ENCODE measurements at places on chromosomes 12 and 14.

- DNase-seq = no peak
Observed at GRCh38 chr14:36675581-36675980, 13.9 kb downstream of the PAX9 start.

GRCh38 chr12:57159311-57159710, 11.9 kb upstream of the LRP1-AS start:
- no peak for DNase-seq

DNA sequence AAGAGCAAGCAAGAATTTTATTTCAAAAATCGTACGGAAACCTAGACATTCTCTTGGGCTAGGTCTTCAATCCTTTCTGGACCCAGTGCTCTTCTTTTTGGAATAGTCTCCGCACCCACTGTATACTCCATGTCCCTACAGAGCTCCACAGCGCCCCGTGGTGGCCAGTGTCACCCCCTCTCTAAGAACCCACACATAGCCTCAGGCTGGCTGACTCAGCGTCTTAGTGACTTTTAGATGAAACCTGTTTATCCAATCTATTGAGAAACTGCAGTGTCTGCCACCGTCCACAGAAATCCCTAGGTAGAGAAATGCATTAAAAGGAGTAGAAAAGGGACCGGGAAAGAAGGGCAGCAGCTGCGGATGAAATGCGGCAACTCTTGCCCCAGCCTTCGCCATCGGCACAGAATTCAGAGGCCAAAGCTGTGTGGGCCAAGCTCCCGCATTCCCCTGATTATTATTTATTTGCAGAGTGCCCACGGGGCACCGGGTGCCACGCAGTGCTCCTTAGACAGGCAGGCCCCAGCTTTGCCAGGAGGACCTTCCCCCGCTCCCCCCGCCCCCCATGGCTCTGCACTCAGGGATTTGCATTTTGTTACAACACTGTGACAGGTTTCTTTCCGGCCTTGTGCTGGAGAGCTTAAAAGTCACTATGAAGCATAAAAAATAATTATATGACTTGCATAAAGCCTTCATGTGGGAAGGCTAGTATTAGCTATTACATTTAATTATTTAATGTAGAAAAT, 170.1 kb upstream of the FKBP4 start:
- peak; percentile 80 for DNase-seq

DNA sequence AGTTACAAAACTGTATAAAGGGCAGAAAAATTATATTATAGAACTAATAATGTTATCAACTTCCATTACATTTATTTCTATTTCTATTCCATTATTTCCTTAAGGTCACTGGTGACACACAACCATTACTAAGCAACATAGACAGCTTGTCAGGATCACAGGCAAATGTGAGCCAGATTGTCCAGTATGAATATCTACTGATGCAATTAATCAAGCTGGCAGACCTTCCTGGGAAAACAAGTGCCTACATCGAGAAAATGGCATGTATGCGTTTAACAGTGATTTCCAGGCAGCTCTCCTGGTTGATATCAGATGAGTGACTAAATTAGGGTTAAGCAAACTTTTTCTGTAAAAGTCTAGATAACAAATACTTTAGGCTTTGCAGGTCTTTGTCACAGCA, 36.9 kb upstream of the TSPAN8 start:
- DNase-seq = no peak

GRCh38 chr12:56336361-56337167, 2.1 kb upstream of the IL23A start:
- DNase-seq = no peak

- no peak for DNase-seq
Observed at GRCh38 chr12:26987634-26988424, 26.4 kb downstream of the TM7SF3 start.

GRCh38 chr14:54220071-54220703, 176.6 kb upstream of the CDKN3 start:
- DNase-seq = peak; percentile 54

- no peak for DNase-seq
Observed at GRCh38 chr12:6782850-6783566, 6.3 kb upstream of the CD4 start.

GRCh38 chr12:18275981-18276380, 14.7 kb downstream of the PIK3C2G start:
- no peak for DNase-seq

GRCh38 chr12:67348683-67349082, 79.5 kb downstream of the CAND1 start:
- DNase-seq = no peak

DNA sequence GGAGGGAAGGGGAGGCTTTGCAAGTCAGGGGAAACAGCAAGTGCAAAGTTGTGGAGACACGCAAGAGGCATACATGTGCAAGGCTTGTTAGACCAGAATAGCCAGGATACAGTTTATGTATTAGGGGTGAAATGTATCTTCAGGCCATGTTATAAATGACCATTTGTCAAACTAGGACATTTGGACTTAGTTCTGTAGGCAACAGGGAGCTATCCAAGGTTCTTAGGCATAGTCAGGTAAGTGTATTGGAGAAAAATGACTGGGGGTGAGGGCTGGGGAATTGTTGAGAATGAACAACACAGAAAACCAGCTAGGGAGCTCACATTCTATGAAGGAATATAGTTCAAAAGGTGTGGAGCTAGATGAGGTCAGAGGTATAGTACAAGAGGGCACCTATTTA, 42.5 kb downstream of the TPH2 start:
- no peak for DNase-seq

DNA sequence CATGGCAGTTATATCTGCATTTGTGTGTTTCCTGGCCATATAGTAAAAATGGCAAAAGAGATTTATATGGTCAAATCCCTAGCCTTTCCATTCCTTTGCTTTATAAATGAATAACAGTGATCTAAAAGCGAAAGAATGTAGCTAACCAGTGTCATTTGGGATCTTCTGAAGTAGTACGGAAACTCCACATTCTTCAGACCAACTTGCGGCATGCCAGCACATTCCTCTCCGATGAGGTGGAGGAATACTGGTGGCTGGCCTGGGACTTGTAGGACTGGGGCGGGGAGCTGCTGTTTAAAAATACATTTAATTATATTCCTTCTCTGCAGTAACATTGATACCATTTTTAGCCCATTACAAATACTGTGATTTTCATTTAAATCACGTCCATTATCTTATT, 85.3 kb downstream of the SAMD4A start:
- no peak for DNase-seq

GRCh38 chr14:71155743-71156142, 248.5 kb downstream of the PCNX1 start:
- no peak for DNase-seq

GRCh38 chr14:42459171-42459685, 852.6 kb downstream of the LRFN5 start:
- no peak for DNase-seq

- no peak for DNase-seq
Observed at GRCh38 chr14:71508901-71509300, 423.3 kb upstream of the RGS6 start.

GRCh38 chr14:57199921-57200320, 68.8 kb downstream of the EXOC5 start:
- DNase-seq = no peak

- no peak for DNase-seq
Observed at GRCh38 chr12:67667276-67668073, 18.9 kb downstream of the DYRK2 start.

- DNase-seq = no peak
Observed at GRCh38 chr14:61264010-61264571, 17.0 kb downstream of the TMEM30B start.

DNA sequence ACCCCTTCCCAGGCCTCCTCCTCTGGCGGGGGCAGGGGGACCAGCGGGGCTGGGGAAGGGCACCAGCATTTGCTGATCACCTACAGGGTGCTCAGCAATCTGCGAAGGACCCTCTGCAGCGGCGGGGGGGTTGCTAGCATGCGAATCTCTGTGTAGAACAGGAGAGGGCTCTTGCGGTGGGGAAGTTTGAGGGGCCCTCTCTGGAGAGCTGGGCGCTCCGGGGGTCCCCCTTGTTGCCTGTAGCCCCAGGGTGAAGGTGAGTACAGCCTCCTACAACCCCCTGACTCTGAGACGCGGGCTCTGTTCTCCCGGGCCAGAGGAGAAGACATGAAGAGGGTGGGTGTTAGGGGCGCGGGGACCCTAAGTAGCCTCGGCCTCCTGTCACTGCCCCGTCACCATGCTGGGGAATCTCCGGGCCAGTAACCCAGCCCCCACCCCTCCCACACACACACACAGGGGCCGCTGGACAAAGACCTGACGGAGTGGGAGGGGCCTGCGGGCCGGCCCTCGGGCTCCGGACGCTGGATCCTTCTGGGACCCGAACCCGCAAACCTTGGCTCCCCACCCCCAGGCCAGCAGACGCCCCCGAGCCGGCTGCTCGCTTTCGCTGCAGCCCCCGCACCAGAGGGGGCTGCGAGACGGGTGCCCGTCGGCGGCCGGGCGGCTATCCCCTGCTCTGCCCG, 734 bp downstream of the FIGNL2 start:
- DNase-seq = peak; percentile 76

GRCh38 chr12:119412811-119413794, 78.6 kb downstream of the CCDC60 start:
- DNase-seq = peak; percentile 83

DNA sequence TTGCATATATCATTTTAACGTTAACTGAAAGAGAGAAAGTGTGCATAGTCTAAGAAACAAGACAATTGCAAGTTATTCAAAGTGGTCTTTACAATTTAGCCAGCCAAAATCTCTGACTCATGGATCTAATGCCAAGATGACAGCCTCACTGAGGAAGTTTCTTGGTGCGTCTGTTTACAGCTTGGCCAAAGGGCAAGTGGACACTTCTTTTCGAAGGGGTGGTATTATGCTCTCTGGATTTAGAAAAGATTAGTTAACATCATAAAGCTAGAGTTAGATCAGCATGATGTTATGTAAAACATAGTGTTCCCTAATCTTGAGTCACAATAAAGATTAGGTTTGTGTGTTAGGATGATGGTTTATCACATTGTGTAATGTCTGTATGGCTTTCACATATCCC, 51.5 kb upstream of the SLC2A13 start:
- no peak for DNase-seq

- no peak for DNase-seq
Observed at GRCh38 chr14:66240105-66240504, 246.1 kb upstream of the CCDC196 start.

- peak; percentile 72 for DNase-seq
Observed at GRCh38 chr12:91355150-91356006, 172.8 kb upstream of the DCN start.

DNA sequence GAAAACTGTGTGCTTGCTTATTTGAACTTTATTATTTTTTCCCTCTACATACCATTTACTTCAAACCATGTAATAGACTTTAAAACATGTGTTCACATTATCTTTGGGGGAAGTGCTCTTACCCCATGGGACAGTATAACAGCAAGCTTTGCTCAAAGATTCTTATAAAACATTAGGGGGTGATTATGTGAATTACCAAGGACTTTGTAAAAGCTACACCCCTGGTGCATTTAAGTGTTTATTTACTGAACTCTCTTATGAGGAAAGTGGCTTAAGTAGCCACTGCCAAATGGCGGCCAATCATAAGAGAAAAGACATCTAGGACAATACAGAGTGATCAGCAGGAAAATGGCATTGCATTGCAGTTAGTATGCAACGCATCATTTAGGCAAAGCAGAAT, 70.3 kb downstream of the CAPZA3 start:
- DNase-seq = no peak

DNA sequence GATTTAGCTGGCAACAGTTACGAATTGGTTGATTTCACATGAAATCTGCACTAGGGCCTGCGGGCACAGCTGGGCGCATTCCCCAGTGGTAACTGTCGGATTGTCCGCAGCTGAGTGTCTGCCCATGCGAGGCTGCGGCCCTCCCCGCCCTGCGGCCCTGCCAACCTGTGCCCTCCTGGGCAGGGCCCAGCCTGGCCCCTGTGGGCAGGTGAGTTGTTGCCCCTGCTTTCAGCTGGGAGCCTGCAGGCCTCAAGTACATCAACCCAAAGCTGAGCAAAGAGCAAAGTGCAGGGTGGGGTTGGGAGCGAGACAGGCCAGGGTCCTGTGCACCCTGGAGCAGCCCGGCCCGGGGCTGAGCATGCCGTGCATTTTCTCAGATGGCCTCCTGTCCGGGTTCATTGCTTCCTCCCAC, 89.1 kb downstream of the ADGRD1 start:
- no peak for DNase-seq

GRCh38 chr12:27272373-27273028, 28.4 kb downstream of the STK38L start:
- DNase-seq = no peak

DNA sequence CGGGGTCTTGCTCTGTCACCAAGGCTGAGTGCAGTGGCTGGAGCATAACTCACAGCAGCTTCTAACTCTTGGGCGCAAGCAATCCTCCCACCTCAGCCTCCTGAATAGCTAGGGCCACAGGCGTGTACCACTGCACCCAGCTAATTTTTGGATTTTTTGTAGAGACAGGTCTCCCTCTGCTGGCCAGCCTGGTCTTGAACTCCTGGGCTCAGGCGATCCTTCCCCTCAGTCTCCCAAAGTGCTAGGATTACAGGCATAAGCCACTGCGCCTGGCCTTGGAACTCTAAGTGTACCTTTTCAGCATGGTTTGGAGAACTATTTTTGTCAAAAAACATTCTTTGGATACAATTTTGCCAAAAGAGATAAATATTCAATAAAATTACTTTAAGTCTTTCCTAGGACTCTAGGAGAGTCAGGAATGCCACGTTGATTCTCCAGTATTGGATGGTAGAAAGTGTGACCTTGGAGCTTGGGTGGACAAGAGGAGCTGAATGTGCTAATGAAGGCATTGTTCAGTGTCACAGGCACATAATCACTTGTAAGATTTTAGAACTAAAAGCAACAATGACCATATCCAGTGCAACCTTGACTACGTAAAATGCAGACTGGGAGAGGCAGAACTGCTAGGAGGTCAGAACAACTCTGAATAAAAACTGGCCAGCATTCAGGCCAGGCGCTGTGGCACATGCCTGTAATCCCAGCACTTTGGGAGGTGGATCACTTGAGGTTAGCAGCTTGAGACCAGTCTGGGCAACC, 2.8 kb downstream of the SRSF9 start:
- peak; percentile 59 for DNase-seq

GRCh38 chr14:47389535-47389934, 285.9 kb downstream of the MDGA2 start:
- DNase-seq = no peak

GRCh38 chr14:65336191-65336591, 76.3 kb upstream of the FUT8 start:
- no peak for DNase-seq

Data from glutamatergic neuron (in vitro differentiated cells).